ENCODE measurements at places on chromosomes 12 and 14.

DNA sequence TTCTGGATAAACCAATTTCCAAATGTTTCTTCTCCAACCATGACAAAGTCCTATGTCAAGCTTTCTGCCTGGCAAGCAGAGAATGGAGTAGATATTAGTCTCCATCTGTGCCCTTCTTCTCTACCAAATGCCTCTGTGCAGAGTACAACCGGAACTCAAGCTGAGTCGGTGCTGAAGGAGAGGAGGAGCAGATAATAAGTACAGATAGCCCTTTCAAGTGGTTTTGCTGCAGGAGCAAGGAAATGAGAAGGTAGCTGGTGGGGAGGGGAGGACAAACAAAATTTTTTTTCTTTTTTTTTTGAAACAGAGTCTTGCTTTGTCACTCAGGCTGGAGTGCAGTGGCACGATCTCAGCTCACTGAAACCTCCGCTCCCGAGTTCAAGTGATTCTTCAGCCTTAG is 14.2 kb upstream of the HELB start:
- no peak for DNase-seq

DNA sequence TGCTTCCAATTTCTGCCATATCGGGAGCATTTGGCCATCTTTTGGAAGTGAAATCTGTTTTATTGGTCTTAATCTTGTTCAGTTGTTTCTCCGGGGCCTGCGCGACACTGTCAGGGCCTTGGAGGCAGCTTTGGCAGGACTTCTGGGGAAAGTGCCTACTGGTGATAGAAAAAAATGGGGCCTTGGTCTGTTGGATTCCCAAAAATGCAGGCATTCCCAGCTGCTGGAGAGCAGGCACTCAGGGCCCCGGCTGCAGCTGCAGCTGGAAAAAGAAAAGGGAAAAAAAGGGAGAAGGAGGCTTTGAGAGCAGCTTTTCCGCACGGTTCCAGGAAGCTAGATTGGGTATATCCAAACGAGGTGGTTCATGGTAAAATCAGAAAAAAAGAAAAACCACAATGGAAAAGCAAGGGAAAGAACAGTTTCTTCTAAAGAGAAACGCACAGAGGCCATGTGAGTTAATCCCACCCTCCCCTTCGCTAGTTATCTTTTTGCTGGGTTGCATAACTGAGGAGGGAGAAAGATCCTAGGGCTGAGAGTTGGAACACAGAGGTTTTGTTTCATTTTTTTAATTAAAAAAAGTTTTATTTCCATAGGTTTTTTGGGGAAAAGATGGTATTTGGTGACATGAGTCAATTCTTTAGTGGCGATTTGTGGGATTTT is 134.7 kb upstream of the RFLNA start:
- DNase-seq, result no peak

- DNase-seq, result no peak
Observed at GRCh38 chr12:49797449-49797776, 30.8 kb downstream of the NCKAP5L start.

DNA sequence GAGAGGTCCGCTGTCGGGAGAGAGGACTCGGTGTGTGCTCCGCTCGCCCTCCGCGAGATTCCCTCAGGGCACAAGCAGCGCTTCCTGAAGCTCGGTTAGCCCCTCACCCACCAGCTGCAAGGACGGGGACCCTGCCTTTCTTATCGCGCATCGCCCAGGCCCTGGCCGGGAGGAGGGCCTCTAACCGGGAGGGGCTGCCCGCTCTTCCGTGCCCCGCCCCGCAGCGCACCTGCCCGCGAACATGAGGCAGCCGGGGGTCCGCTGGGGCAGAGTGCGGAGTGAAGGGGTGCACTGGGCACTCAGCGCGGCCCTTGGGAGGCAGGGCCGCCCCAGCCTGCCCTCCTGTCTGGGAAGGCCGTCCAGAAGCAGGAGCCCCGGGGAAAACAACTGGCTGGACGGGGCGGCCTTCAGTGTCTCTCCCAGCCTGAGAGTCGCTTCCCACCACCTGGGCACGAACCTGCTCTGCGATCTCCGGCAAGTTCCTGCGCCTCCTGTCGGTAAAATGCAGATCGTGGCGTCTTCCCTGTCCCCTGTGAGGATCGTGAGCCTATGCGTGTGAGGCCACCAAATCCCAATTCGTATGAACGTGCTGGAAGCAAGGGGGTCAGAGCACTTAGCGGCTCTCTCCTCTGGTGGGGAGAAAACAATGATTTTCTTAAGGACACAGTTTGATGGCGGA is 28.0 kb upstream of the ADIPOR2 start:
- peak; percentile 34 for DNase-seq

DNA sequence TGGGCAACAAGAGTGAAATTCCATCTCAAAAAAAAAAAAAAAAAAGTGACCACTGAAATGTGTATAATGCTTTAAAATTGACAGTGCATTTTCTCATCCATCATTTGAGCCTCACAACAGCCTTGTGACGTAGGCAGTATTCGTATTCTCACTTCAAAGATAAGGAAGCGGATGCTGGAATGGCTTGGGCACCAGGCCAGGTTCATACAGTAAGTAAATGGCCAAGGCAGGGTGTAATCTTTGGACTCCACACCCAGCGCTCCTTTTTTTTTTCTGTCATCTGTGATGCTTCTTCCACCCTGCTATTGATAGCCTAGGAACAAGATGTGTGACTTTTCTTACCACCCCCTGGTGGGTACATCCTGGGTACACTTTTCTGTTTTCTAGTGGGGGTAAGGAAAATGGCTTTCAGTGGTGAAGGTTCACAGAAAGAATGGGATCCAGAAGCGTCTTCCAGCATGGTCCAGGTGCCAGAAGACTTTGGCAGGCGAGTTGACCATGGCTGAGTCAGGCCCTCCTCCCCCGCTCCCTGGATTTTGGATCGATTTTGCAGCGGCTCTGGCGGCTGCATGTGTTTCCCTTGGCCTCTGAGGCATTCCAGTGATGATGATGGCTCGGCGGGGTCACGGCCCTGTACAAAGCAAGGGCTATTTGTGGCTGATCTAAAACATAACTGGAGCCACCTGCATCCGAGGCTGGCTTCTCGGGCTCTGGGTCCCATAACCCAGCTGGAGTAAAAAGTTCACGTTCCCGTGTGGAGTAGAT is 110.6 kb downstream of the CACNA1C start:
- peak; percentile 71 for DNase-seq

DNA sequence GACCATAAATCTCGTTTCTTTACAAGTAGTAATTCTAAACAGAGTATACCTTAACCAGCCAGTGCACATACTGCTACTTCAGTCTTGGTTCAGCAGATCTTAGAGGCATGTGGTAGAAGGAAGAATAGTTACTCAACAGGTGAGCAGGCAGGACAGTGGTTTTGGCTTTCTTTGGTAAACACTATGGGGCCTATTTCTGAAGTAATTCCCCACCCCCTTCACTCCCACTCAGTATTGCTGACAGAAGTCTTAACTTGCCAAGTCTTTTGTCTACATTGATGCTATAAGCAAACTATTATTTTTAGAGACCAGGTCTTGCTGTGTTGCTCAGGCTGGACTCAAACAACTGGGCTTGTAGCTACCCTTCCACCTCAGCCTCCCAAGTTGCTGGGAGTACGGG is 68.5 kb downstream of the FBXO34 start:
- peak; percentile 15 for DNase-seq

GRCh38 chr14:68686724-68687123 is 106.1 kb downstream of the ZFP36L1 start:
- no peak for DNase-seq

- DNase-seq, result peak; percentile 60
Observed at GRCh38 chr14:71776471-71777360, 155.5 kb upstream of the RGS6 start.

DNA sequence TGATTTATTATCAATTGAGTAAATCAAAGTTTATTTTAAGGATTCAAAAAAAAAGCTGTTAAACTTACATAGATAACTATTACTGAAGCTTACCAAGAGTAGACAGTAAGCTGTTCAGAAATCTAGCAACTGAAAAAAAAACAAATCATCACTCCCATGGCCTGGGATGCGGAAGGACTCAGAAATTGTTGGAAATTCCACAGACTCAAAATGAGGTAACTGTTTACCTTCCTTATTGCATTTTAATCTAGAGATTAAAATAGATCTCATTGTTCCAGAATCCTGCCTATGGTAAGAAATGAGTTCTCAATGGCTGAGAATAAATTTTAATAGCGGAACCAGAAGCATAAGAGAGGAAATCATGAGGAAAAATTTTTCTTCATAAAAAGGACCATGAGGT is 87.2 kb downstream of the PPM1H start:
- DNase-seq, result peak; percentile 45

GRCh38 chr12:46457958-46458357 is 85.4 kb upstream of the SLC38A2 start:
- no peak for DNase-seq

GRCh38 chr12:2372178-2372577 is 319.4 kb downstream of the CACNA1C start:
- DNase-seq, result no peak

GRCh38 chr14:97975962-97976361 is 1178.8 kb downstream of the VRK1 start:
- DNase-seq, result no peak

DNA sequence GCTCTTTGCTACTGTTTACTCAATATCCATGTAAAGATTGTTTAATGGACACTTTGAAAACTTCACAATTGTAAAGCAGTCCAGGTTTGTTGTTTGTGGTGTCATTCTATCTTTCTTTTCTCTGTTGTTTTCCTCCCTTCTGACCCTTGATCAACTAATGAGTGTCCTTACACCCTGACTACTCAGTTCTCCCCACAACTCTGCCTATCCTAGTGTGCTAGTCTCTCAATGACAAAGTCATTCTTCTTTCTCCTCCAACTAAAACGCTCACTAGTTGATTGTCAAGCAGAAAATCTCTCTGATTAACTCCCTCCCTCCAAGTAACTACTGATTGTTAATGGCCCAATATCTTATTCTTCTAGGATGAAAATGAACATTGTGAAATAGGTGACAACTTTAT is 148.5 kb upstream of the FBXO33 start:
- no peak for DNase-seq

- peak; percentile 74 for DNase-seq
Observed at GRCh38 chr14:29235991-29236390, 469.4 kb downstream of the FOXG1 start.

GRCh38 chr14:83128783-83129182 is 1595.1 kb upstream of the SEL1L start:
- DNase-seq, result no peak

GRCh38 chr12:116266631-116267349 is 10.7 kb downstream of the MED13L start:
- DNase-seq, result peak; percentile 40

DNA sequence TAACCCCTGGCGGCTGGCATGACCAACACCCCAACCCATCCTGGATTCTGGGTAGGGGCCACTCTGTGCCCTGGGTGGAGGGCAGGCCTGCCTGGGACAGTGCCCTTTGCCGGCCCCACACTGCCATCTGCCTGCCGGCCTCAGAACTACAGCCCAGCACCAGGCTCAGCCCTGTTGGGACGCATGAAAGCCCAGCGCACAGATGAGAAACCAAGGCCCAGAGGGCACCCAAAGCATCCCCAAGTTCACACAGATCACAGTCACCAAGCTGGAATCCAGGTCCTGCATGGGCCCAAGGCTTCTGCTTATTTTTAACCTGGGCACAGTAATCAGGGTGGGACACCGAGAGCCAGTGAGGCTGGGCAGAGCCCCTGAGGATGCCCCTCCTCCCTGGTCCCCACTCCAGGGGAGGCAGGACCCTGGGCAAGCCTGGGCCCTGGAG is 26.2 kb downstream of the RFLNA start:
- peak; percentile 60 for DNase-seq

DNA sequence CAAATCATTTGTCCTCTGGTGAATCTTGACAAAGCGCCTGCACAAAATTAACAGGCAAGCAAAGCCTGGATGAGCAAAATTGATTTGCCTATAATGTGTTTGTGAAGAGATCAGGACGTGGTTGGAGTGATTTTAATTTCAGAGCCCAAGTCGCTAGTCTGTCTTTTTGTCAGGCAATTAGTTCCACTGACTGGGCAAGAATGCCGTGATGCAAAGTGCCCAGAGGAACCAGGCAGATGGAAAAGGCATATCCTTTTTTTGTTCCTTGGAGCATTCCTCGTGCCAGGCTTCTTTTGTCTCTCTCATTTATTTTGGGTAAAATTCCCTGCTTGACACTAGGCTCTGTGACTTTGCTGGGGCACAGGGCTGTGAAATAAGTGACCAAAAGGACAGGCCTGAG is 65.9 kb upstream of the CCDC198 start:
- no peak for DNase-seq

DNA sequence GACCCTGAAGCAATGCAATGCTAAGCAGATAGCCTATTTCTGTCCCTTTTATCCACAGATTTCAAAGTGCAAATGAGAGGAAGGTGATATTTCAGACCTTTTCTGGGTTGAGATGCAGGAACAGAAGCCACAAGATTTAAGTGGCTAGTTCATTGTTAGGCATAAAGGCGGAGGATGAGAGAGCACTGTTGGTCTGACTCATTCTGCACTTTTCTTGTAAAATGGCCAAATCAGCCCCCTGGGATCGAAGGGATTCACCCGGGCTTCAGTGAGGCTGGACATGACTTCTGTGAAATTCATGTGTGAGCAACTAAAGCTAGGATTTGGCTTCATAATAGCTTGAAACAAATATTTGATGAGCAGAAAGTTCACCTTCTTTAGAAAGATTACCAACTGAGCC is 101.9 kb upstream of the OVCH1 start:
- DNase-seq, result peak; percentile 72

- peak; percentile 75 for DNase-seq
Observed at GRCh38 chr12:14930299-14930698, 8.0 kb downstream of the ERP27 start.

- no peak for DNase-seq
Observed at GRCh38 chr12:31485571-31485970, 105.4 kb downstream of the DENND5B start.

DNA sequence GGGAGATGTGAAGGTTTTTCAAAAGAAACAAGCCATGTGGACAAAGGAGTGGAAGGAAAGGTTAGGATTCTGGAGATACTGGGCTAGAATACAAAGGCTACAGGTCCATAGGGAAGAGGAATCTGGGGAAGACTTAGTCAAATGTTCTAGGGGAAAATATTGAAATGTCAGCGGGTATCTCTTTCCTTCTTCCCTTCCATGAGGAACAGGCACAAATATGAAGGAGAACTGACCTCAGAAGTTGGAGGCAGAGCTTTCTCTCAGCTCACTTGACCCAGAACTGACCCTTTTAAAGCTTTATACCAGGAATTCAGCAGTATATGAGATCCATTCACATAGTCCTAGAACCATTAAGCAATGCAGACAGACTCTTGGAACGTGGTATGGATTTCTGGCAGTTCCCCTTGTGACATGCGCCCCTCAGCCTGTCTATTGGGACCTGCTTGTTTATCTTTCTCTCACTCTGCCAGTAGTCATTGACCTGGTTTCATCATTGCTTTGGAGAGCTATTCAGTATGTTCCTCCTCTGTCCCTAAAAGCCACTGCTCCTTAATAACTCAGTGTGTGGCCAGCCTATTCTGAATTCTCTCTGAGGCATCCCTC is 43.0 kb upstream of the GSG1 start:
- DNase-seq, result no peak

- DNase-seq, result no peak
Observed at GRCh38 chr12:113898466-113898865, 67.7 kb downstream of the RBM19 start.
